SJSA1 (cell line): ENCODE measurements at places on chromosomes 2 and 18. TPM values are rescaled to one million over a fixed set of nuclear protein-coding genes. Genes with fewer than 3 reads are reported as not detected.

DNA sequence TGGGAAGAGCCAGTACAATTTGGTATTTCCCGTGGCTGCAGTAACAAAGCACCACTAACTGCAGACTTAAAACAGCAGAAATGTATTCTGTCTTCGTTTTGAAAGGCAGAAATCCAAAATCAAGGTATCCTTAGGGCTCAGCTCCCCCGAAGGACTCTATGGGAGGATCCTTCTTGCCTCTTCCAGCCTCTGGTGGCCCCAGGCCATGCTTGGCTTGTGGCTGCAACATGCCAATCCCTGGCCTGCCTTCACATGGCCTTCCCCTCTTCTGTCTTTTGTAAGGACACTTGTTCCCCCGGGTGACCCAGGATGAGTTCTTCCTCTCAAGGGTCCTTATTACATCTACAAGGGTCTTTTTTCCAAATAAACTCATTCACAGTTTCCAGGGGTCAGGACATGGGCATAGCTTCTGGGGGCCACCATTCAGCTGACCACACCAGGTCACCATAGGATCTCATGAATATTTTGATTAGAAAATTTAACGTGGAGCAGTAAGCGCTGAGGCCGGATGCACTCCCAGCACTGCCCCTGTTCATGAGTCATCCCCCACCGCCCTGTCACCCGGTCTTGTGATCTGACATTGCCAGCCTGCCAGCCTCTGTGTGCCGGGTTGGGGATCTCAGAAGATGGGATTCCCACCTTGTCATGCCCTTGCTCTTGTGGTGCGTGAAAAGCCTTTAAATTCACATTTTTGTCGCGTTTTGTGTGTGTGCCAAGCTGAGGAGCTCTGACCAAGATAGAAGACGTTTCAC, 61.2 kb upstream of the B3GNT7 start:
- H3K27ac ChIP-seq = no peak overlapping the region
- H3K27me3 ChIP-seq = no peaks in the 10 kb centered on the region
- peak; percentile 45 for DNase-seq
- H3K4me3 ChIP-seq = no peak overlapping the region

DNA sequence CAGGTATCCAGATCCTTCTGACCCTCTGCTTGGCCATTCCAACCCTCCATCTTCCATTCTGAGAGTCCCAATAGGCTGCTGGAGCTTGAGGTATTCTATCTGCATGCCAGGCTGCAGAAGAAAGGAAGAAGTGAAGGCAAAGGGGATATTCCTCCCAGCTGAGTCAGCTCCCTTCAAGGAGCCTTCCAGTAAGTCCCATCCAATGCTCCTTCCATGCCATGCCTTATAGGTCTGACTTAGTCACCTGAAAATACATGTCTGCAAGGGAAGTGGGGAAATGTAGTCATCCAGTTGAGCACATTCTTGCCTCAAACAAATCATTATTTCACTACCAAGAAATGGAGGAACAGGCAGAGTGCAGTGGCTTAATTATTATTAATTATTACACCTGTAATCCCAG, 464.6 kb downstream of the CNTNAP5 start:
- H3K27me3 ChIP-seq = no peaks in the 10 kb centered on the region
- no peaks in the 10 kb centered on the region for H3K36me3 ChIP-seq

- H3K27me3 ChIP-seq = no peaks in the 10 kb centered on the region
- no peaks in the 10 kb centered on the region for H3K4me1 ChIP-seq
- H3K4me3 ChIP-seq = no peak overlapping the region
- DNase-seq = no peak
Measured at GRCh38 chr18:75341897-75342296, 85.6 kb downstream of the SMIM21 start.

DNA sequence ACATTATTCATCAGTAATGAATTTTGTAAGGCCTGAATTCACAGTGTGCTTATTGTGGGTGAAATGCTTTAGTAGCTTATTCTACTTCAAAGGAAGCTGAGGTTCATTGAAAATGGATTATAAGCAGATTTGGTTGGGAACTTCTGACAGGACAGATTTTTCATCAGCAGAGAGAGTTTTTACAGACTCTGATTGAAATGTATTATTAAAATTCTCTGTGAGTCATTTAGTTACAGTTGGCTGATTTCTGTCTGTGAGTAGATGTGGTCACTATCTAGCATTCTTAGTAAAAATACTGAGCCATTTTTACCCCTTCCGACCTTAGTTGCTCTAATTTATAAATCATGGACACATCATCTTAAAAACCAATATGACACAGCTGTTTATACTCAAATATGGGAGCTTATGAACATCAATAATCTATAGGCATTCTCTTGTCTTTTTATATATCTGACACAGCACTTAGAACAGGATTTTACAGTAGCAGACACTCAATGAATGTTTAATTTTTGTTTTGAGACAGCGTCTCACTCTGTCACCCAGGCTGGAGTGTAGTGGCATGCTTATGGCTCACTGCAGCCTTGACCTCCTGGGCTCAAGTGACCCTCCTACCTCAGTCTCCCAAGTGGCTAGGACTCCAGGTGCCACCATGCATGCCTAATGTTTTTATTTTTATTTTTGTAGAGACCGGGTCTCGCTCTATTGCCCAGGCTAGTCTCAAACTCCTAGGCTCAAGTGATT, 239.6 kb downstream of the BABAM2 start:
- no peaks in the 10 kb centered on the region for H3K27me3 ChIP-seq
- no peaks in the 10 kb centered on the region for H3K4me1 ChIP-seq
- no peak overlapping the region for H3K27ac ChIP-seq
- H3K36me3 ChIP-seq = no peaks in the 10 kb centered on the region

- no peaks in the 10 kb centered on the region for H3K27me3 ChIP-seq
- no peak overlapping the region for H3K4me3 ChIP-seq
- no peak overlapping the region for H3K27ac ChIP-seq
- no peaks in the 10 kb centered on the region for H3K36me3 ChIP-seq
- DNase-seq = no peak
- peaks cover 25% of the 10 kb centered on the region for H3K4me1 ChIP-seq
Measured at GRCh38 chr2:215754546-215754945, 258.8 kb downstream of the MREG start.

UGT1A6 gene
- total RNA-seq = not detected in 2 replicates

DNA sequence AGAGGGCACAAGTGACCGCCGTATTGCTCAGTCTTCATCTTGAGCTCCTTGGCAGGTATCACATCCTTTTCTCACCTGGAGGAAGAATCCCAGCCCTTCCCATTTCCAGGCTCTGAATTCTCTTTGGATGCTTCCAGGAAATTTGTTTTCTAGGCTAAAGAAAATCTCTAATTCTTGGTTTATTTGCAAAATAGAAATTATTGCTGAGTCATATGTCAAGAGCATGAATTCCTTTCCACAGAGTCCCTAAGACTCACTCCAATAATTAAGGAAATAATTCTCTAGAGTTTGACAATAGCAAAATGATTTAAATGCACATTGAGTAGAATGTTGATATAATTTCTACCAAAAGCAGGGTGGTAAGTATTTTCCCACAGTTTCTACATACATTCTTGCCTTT, 16.3 kb upstream of the CCDC68 start:
- no peaks in the 10 kb centered on the region for H3K27me3 ChIP-seq
- H3K36me3 ChIP-seq = no peaks in the 10 kb centered on the region
- H3K27ac ChIP-seq = peak overlapping the region; percentile 13; the same call in 1 of the 2 replicates
- no peak for DNase-seq
- no peak overlapping the region for H3K4me3 ChIP-seq
- H3K4me1 ChIP-seq = peaks cover 12% of the 10 kb centered on the region

- H3K27ac ChIP-seq = no peak overlapping the region
- H3K4me1 ChIP-seq = peaks cover 10% of the 10 kb centered on the region
- peaks cover 11% of the 10 kb centered on the region for H3K36me3 ChIP-seq
Measured at GRCh38 chr2:70094171-70094977, 7.1 kb downstream of the PCBP1 start.

MC2R gene
- not detected in 2 replicates for total RNA-seq

DNA sequence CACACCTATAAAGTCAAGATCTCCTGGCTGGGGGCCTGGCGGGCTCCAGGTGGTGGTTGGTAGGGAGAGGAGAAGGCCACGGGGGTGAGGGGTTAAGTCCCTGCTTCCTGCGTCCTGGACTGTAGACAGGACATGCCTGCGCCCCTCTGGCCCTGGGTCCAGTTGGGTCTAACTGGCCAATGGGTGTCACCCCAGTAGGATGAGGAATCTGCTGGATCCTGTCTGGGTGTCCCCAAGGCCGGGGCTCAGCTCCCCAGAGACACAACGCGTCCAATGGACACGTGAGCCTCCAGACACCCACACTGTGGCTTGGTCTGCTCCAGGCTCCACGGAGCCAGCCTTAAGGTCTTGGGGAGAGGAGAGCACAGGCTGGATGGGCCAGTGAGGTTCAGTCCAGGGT, 19.6 kb downstream of the AQP12A start:
- no peak overlapping the region for H3K27ac ChIP-seq
- no peaks in the 10 kb centered on the region for H3K36me3 ChIP-seq
- H3K4me3 ChIP-seq = no peak overlapping the region
- no peak for DNase-seq
